ENCODE measurements at places on chromosomes 2 and 18.

- no peak for DNase-seq
These were observed 282.6 kb downstream of the CPS1 start for GRCh38 chr2:210839034-210839433.

- no peak for DNase-seq
These were observed 32.7 kb upstream of the ASPRV1 start for GRCh38 chr2:69994166-69994565.

GRCh38 chr2:161987311-161987710, 86.7 kb downstream of the DPP4 start:
- no peak for DNase-seq

GRCh38 chr2:102155703-102156515, 13.4 kb downstream of the IL1R1 start:
- DNase-seq, result no peak

- no peak for DNase-seq
These were observed 5.3 kb upstream of the PLEKHH2 start for GRCh38 chr2:43631618-43632317.

GRCh38 chr2:105732101-105732500, 12.6 kb upstream of the NCK2 start:
- no peak for DNase-seq

- no peak for DNase-seq
These were observed 120.5 kb downstream of the AFF3 start for GRCh38 chr2:100021791-100022340.

Measured in amygdala (tissue), 56 donors.